H4 (cell line): ENCODE measurements at places on chromosomes 16 and 17. TPM values are rescaled to one million over a fixed set of nuclear protein-coding genes. Genes with fewer than 3 reads are reported as not detected.

CNGB1 gene
- total RNA-seq: 0.06 TPM in 1 of 2 replicates, not detected in the other

PRR35 gene
- total RNA-seq: not detected in 2 replicates

NAE1 gene
- total RNA-seq: 132 and 142 TPM in 2 replicates

DNA sequence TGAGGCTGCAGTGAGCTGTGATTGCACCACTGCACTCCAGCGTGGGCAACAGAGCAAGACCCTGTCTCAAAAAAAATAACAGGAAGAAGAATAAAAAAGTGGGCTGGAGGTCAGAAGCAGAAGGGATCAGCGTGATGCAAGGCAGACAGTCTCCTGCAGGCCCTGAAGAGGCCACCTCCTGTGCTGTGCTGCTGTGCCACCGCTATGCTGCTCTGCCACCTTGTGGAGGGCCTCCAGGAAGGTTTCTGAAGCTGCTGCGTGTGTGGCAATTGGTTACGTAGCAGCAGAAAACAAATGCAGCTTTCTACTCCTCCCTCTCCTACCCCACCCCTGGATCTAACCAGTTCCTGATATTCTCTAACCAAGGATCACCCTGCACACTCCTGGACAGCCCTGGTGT lies 815.5 kb downstream of the KCNJ18 start:
- DNase-seq: peak; percentile 62

DNA sequence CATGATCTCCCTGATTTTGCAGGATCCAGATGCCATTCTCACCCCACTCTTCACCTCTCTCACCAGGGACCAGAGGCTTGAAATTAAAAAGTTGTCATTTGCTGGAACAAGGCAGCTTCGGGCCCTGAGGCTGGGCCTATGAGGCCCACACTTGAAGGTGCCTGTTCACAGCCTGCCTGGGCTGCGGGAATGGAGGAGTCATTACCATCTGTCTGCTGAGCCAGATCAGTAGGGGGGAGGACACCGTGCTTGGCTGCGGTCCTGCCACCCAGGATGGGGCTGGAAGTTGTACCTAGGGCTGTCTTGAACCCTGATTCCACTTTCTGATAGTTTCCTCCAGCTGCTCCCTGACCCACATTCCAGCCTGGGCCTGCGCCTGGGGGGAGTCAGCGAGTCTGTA lies 208.3 kb upstream of the N4BP1 start:
- DNase-seq: no peak

GRCh38 chr17:74113952-74114351 lies 89.5 kb upstream of the RPL38 start:
- DNase-seq: no peak
